Foreskin fibroblast (primary cell): ENCODE measurements at places on chromosomes 1 and 21.
A peak's percentile ranks its signal among the peaks of the same experiment; 100 is the strongest.

- DNase-seq = no peak
Measured at GRCh38 chr1:40399984-40400704, 26.6 kb downstream of the SMAP2 start.

DNA sequence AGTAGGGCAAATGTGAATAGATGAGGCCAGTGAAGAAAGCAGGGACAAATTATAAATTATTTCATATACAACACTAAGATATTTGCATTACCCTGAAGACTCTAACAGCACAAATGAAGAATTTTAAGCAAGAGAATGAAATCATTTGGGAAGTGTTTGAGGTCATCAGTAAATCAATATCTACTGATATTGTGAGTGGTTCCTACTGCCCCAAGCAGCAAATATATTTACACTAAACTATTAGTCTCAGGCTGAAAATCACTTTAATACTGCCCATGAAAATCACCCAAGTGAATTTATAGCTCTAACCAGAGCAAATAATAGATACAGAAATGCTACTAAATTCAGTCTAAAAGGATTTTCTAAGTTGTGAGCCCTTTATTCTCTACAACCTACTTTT is 163.6 kb downstream of the KCNT2 start:
- no peak for DNase-seq

GRCh38 chr1:17892225-17892624 is 137.1 kb downstream of the ACTL8 start:
- no peak for DNase-seq

- DNase-seq = no peak
Measured at GRCh38 chr1:7315946-7316345, 455.1 kb upstream of the VAMP3 start.

- no peak for DNase-seq
Measured at GRCh38 chr1:36876990-36877389, 157.3 kb downstream of the GRIK3 start.

DNA sequence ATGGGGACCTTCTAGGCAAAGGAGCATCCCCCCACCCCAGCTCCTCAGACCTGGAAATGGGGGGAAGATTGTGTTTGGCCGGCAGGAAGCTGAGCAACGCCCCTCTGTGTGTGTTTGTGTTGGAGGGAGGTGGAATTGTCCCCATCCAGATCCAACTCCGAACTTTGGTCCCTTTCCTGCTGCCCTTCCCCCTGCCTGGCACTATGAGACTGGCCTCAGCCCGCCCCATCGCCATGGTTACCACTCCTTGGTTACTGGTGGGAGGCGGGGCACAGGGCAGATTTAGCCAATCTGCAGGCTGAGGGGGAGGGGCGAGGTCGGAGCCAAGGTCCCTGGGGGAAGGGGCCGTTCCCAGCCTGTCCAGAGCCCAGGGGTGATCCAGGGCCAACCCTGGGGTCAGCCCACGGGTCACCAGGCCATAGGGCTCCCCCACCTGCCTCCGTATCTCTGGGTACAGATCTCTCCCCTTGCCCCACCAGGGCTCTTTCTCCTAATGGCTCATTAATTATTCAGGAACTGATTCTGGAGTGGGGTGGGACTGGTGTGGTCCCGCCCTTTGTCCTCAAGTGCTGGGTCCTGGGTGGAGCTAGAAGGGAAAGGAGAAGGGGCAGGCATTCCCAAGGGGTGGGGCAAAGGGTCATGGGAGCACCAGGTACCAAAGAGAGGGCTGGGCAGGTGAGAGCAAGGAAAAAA is 15.2 kb downstream of the PTPRF start:
- peak; percentile 45 for DNase-seq

GRCh38 chr1:59018860-59019259 is 235.0 kb upstream of the JUN start:
- no peak for DNase-seq

- no peak for DNase-seq
Measured at GRCh38 chr1:233473549-233474204, 140.2 kb upstream of the KCNK1 start.

DNA sequence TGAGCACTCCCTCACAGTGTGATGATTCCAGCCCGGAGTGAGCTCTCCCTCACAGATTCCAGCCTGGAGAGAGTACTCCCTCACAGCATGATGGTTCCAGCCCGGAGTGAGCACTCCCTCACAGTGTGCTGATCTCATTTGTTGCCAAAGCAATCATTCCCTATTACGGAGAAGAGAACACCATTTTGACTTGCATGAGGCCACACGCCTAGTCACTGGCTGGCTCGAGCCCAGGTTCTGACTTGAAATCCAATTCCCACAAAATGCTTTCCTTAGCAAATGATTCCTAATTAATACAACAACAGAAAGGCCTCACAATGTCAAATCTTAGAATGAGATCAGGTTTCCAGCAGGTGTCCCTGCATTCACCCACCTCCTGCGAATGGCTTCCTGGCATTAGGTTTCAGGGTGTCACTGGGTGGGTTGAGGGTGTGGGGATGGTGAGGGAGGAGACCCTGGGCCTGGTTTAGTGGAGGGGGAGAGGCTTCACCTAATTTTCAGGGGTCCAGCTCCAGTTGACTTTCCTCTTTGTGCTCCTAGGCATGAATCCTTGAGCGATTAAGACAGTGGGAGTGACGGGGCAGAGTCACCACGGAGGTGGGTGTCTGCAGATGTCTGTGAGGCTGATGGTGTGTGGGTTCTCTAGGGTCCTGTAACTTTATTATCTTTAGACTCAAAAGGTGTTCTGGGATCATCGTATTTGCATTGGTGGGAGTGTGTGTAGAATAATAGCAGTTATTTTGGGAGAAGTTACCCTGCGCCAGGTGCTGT is 158.5 kb downstream of the KCNJ6 start:
- DNase-seq = peak; percentile 9

GRCh38 chr1:39919545-39919944 is 17.8 kb upstream of the MYCL start:
- peak; percentile 52 for DNase-seq

- no peak for DNase-seq
Measured at GRCh38 chr1:223454959-223455358, 61.7 kb downstream of the CCDC185 start.

DNA sequence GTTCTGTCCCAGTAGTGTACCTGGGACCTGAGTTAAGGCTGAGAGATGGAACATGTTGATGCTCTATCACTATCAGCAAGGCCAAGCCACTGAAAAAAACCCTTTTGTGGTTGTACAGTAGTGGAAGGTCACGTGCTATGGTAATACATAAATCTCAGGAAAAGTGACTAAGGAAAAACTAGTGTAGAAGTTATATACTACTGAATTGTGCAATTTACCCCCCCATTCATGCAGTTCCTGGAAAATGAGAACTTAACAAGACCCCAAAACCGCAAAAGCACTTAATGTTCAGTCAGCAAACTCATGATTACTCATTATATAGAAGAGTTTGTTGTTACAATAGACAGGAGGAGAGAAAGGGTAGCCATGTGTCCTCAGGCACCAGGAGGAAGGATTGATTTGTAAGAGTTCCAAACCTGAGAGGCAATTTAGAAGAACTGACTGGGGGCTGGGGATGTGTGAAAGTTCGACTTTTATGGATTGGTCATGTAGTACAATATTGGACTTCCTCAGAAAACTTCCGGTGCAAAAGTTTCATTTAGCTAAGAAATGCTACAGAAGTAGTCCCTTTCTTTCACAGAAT is 91.6 kb downstream of the RGL1 start:
- no peak for DNase-seq

DNA sequence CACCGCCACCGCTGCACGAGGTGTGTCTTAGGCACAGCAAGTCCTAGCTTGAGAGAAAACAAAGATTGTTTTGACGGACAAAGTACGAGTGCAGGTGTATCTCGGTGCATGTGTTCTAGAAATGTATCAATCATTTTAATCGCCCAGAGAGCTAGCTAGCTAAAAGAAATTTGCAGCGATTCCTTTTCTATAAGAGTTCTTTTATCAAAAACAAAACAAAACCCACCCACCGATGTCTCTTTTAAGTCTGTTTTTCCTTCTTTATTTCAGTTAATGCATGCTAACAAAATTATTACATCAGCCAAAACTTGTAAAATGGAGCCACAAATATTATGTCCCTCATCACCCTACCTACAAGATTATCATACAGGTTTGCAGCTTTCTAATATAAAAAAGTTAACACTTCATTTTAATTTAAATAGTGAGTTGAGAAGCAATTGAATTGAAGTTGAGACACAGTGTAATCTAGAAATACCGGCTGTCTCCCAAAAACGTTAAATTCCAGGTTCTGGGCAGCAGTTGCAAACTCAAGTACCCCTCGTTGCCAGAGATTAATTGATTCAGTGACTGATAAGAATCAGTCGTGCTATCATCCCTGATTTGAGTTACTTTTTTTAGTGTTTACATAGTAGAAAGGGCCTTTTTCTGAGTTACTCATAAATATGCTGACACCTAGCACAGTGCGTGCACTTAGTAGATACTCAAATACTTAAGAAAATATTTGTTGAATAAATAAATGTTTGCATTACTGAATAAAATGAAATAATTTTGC is 1.5 kb upstream of the SYDE2 start:
- DNase-seq = no peak

DNA sequence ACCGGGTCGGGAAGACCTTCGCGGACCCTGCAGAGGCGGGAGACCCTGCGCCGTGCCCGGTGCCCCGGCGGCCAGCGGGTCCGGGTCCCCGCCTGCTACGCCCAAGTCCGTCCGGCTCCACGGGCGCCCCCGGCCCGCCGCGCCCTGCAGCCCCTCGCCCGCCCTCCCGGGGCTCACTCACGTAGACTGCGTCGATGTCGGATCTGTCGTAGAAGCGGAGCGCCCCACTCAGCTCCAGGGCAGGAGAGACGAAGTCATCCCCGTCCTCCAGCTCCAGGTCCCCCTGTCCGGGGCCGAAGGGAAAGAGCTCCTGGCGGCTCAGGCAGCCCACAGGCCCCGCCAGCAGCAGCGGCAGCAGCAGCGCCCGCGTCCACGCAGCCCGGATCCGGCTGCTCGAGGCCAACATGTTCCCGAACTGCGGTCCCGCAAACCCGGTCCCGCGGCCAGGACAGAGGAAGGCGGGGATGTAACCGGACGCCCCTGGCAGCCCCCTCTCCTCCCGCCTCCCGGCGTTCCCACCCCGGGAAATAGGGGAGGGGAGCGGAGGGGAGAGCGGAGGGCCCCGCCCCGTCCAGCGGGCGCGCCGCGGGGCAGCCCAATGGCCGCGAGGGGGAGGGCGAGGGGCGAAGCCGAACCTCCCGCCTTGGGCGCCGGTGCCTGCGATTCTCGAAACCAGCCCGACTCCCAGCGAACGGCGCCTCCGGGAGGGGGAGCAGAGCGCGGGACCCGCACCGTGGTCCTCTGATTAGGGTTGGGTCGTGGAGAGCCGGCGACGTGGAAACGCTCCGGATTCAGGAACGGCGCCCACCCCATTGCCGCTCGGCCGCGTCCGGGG is at the start of gene NID1:
NID1 (minus strand) TSS at position 417 of the 835 bp plus-strand sequence; CDS start at position 406, 11 bp downstream.
- peak; percentile 89 for DNase-seq

- no peak for DNase-seq
Measured at GRCh38 chr1:37089750-37090149, 55.4 kb upstream of the GRIK3 start.

DNA sequence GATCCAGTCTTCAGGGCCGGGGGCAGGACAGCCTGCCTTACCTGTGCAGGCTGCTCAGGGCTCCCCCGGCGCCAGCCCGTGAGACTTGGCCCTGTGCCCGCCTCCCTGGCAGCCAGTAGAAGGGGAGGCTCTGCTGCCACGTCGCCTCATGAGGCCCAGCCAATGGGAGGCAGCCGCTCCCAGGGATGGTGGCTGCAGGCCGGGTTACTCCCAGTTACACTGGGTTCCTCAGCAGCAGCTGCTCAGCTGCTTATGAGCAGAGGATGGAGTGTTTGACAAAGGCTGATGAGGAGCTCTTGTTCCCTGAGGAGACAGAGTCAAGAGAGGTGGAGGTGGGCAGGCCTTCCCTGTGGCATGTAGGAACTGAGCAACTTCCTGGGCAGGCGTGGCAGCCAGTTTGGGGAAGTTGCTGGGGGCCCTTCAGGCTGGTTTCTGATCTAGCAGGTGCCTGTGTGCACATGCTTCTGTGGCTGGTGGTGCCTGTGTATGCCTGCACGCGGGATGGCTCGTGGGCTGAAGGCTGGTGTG is 5.5 kb downstream of the MFSD2A start:
- no peak for DNase-seq

- no peak for DNase-seq
Measured at GRCh38 chr21:44088401-44088780, 18.8 kb upstream of the PWP2 start.

- peak; percentile 10 for DNase-seq
Measured at GRCh38 chr1:202888221-202888530, 773 bp downstream of the RABIF start.

- DNase-seq = no peak
Measured at GRCh38 chr21:39430954-39431353, 14.6 kb downstream of the LCA5L start.

GRCh38 chr1:246281639-246282038 is 225.4 kb downstream of the SMYD3 start:
- DNase-seq = no peak
